LNCaP clone FGC (cell line): ENCODE measurements at places on chromosomes 5 and 9.

GRCh38 chr5:172015346-172015745 lies 8.9 kb upstream of the FBXW11 start:
- no peak for DNase-seq

DNA sequence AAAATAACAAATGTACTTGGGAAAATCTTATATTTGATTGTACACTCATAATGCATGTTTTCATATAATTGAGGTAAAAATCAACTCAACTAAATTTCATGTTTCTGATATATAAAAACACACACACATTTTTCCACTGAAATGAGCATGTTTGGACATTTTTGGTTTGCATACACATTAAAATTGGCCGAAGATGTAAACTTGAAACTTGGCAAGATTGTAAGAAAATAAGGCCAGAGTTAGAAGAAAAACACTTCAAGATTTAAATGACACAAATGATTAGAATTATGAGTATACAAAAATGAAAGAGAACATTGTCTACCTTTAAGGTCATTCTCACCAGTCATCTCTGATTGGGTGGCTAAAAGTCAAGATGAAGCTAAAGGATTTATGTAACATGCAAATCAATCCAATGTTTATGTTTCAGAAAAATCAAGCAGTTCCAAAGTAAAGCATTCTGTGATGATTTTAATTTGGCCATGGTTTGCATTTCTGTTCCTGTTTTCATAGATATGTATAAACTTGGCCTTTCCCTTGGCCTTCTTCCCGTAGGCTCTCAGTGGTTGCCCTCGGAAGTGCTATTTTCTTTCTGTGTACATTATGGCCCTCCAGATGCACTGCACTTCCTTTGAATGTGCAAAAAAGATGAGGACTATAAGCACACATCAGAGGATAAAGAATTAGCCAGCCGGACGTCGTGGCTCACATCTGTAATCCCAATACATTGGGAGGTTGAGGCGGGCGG lies 1105.4 kb upstream of the DMAC1 start:
- DNase-seq, result no peak

- DNase-seq, result no peak
Observed at GRCh38 chr9:123426406-123426805, 70.4 kb downstream of the CRB2 start.

DNA sequence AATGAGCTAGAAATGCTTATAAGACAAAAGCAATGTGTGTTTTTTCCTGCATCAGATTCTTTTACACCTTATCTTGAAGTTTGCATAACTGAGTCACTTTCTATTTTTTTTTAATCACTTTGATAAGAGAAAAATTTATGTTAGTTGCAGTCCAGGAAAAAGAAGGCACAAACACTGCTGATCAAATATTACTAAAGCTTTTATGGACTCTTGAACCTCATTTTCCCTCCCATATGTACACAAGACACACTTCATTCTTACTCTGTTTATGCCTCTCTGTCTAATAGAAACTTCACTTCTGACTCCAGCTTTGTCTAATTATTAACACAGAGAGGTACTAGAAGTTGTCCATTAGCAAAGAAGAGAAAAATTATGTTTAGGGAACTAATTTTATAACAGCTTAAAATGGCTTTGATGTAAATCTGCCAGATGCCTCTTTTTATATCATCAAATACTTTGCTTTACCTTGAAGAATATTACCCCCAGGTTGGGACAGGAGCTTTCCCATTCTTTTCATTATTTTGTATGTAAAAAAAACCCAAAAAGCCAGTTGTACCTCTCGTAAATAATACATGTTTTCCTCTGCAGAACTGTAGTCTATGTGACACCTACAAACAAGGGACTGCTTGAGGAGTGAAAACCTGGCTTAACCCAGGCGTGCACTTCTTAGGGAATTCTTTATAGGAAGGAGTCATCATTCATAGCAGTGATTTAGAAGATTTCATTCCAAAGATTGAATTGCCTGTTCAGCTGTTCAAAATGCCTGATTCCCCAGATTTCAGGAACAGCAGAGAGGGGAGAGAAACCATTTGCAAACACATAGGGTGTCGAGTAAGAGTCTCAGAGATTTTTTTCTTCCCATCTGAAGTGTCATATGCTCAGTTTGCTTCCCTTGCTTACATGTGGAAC lies 72.6 kb downstream of the DAPK1 start:
- DNase-seq, result peak; percentile 48

GRCh38 chr9:93270976-93271375 lies 87.0 kb downstream of the WNK2 start:
- DNase-seq, result no peak

GRCh38 chr9:118395415-118395814 lies 691.2 kb downstream of the TLR4 start:
- no peak for DNase-seq

DNA sequence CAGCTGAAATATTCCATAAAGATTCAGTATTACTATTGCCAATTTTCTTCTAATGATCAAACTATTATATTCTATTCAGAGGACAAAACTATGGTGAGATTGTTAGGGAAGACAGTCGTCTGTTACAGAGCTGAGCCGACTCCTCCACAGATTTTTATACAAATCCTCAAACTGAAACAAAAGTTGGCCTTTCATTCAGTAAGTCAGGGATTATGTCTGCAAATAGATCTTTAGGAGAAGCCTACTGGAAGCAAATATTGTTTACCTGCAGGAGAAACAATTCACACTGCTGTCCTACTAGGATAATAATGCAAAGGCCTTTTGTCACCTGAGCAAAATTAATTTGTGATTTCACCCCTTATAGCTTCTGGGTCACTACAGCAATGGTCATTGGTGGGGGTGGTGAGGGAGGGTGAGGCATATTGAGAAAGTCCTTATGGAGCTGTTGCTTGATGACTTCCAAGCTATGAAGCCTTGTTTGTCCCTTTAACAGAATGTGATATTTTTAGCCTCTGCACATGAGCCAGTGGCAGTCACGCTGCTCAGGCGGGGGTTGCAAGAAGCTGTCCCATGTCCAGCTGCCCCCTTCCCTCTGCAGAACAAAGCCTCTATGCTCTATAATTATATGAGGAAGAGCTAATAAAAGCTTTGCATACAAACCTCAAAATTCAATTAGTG lies 200.5 kb upstream of the KLF9 start:
- no peak for DNase-seq

DNA sequence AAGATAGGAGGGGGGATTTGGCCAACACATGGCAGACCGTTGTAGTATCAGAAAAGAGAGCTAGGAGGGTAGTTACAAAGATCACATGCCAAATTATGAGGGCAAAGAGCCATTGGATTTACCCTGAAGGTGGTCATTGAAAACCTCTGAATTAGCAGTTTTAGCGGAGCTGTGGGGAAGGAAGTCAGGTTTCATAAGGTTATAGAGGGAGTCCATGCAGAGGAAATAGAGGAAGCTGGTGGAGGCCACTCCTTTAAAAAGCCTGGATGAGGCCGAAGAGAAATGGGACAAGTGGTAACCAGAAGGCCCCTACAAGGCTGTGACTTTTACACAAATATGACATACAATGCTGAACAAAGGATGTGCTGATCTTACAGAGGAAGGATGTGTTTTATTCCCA lies 13.2 kb downstream of the DOCK8 start:
- DNase-seq, result no peak

DNA sequence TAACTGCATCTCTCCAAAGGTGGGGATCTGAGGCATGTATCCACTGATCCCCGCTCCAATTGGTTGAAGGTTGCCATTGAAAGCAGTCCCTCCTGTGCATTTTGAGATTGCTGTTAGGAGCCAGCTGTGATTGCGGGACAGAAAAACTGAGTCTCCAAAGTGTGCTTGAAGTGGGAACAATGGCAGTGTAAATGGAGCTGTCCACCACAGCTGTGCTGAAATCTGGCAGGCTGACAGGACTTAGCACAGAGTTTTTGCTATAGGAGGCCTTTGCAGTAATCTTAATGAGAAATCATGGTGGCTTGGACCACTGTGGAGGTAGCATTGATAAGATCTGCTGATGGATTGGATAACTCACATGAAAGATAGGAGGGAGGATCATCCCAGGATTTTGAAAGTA lies 3.3 kb downstream of the RNF20 start:
- DNase-seq, result no peak

- no peak for DNase-seq
Observed at GRCh38 chr5:32538031-32538547, 47.3 kb upstream of the SUB1 start.

- no peak for DNase-seq
Observed at GRCh38 chr9:113612828-113613227, 149.3 kb downstream of the RGS3 start.

GRCh38 chr5:51377151-51378060 lies 5.8 kb upstream of the ISL1 start:
- DNase-seq, result no peak

- no peak for DNase-seq
Observed at GRCh38 chr5:176817841-176818377, 7.5 kb downstream of the UNC5A start.

GRCh38 chr5:80777347-80778287 lies 122.8 kb upstream of the DHFR start:
- DNase-seq, result no peak

- no peak for DNase-seq
Observed at GRCh38 chr5:142201471-142201887, 92.9 kb downstream of the NDFIP1 start.

DNA sequence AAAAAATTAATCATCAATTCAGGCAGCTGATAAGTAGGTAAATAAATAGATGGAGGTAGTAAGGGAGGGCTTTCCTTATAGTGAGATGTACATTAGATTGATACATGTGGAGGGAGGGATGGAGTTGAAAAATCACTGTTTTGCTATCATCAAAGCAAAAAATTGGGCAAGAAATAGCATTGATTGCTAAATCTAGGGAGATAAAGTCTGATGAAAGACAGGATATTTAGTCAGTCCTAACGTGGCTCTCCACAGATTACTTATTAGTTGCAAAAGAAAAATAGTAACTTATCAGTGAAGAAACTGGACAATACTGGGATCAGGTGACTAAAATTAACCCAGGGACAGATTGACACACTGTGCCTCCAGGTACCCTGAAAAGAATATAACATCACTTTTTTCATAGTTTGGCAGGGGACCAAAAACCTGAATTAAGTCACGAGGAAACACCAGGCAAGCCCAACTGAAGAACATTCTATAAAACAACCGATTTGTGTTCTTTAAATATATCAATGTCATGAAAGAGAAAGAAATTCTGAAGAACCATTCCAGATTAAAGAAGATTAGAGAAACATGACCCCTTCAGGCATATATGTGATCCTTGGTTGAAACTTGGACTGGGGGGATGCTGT lies 27.1 kb upstream of the GOLPH3 start:
- no peak for DNase-seq

- DNase-seq, result no peak
Observed at GRCh38 chr9:2879803-2880202, 35.9 kb upstream of the PUM3 start.

GRCh38 chr5:34618371-34619065 lies 37.6 kb upstream of the RAI14 start:
- no peak for DNase-seq

GRCh38 chr9:8436786-8437185 lies 637.2 kb upstream of the DMAC1 start:
- no peak for DNase-seq

DNA sequence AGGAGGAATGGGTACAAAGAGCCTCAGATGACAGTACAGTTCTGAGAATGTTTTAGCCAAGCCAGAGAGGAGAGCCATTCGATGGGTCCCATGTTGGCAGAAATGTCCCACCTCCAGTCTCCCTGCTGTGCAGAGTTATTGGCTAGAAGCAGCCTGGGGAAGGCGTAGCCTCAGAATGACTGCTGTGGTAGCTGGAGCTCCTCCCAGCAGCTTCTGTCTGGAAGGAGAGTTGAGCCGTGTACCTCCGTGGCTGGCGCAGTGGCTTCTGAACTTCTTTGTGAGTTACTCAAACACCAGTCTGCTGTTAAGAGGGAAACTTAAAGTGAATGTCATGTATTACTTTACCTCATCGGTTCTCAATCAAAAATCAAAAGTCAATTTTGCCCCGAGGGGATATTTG lies 193.3 kb upstream of the SNX2 start:
- no peak for DNase-seq

DNA sequence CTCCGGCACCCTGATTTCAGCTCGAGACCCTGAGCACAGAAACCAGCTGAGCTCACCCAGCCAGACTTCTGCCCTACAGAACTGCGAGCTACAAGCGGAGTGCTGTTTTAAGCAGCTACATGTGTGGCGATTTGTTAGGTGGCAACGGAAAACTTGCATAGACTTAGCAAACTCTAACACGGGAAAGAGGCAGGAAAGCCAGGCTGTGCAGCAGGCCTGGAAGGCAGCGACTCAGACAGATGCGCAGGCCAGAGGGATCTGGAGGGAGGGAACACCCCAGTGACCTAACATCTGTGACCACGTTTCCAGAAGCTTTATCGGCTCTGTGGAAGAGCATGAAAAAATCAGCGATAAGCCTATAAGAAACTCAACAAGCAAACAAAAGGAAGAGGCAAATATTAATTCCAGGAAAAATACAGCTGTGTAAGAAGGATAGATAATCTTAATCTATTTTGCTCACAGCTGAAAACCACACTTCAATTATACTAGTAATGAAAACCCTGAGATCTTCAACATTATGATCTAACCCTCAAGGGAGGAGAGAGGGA lies 11.0 kb downstream of the UBAC1 start:
- no peak for DNase-seq

DNA sequence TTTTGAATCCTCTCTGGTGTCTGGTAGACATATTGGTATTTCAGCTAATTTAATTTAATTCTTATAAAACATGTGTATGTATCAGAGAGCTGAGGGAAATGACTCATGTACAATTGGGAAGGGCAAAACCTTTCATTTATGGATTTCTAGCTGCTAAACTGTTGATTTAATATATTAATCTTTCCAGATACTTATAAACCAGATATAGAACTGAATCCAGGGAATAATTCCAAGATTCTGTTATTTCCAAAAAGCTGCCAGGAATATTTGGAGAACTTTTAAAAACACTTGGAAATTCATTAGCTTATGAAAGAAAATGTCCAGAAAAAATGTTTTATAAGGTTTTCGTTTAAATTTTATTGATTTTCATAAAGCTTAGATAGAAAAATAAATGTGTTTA lies 295.5 kb downstream of the YTHDC2 start:
- no peak for DNase-seq

DNA sequence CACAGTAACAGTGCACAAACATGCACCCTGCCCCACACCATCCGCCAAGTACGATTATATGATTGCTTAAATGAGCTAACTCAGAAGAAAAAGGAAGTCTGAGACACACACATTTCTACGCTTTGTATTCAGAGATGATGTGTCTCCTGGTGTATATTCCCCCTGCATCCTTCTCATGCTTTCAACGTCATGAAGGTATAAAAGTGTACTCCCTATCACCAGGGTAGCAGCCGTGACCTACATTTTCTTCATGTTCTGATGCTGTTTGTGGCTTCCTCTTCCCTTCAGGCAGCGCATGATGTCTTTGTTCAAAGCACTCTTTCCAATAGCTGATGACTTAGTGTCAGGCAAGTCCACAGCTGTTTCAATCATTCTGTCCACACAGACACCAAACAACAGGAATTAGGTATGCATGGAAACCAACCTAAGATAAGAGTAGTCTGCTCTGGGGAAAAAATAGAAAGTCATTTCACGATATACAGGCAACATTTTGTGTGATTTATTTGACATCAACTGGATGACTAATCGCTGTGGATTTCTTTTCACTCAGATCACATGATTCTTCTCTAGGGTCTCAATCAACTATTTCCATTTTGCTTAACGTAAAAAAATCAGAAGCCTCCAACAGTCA lies 269.4 kb upstream of the PTGER4 start:
- no peak for DNase-seq

- no peak for DNase-seq
Observed at GRCh38 chr9:89175828-89176261, 2.8 kb downstream of the SHC3 start.

- no peak for DNase-seq
Observed at GRCh38 chr5:94309141-94309540, 309.3 kb downstream of the KIAA0825 start.
